CD4-positive, alpha-beta T cell (primary cell): ENCODE measurements at places on chromosomes 13 and 19. TPM values are rescaled to one million over a fixed set of nuclear protein-coding genes. Genes with fewer than 3 reads are reported as not detected.

DNA sequence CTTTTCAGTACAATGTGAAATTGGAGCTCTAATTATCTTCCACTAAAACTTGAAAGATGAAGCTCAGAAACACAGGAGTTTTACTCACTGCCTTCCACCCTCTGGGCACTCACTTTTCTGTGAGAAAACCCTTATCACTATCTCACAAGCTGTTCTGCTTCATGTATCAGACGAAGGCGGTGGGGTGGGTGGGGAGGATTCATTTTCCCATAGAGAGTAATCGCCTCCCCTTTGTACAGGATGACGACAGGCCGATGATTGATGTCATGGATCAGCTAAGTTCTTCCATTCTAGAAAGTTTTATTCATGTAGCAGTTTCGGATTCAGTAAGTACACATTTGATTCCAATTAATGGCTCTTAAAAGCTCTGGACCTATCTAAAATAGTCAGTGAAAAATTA lies 139.9 kb downstream of the ZAR1L start:
- no peak overlapping the region for H3K27ac ChIP-seq
- no peaks in the 10 kb centered on the region for H3K36me3 ChIP-seq
- no peak overlapping the region for H3K4me3 ChIP-seq
- H3K27me3 ChIP-seq = no peaks in the 10 kb centered on the region

- H3K4me3 ChIP-seq = peak overlapping the region; percentile 99
- H3K27ac ChIP-seq = peak overlapping the region; percentile 64
These were observed 606 bp downstream of the PRDX2 start for GRCh38 chr19:12800923-12801465.

DNA sequence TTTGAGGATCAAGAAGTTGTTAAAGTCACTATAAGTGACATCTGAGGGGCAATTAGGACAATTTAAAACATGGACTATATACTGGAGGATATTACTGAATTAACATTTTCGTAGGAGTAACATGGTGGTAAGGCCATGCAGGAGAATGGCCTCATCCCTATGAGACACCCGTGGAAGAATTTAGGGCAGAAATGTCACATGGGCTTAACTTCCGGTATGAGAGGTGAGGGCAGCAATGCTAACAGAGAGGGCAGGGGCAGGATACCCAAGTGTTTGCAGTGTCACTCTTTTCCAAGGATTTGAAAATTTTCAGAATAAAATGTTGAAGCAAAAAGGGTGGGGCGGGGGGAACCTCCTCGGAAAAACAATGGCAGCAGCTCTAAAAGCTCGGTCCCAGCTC lies 23.6 kb downstream of the RANBP3 start:
- peaks cover 23% of the 10 kb centered on the region for H3K36me3 ChIP-seq
- H3K4me1 ChIP-seq = peaks cover 88% of the 10 kb centered on the region
- peak overlapping the region; percentile 55 for H3K27ac ChIP-seq

- H3K27ac ChIP-seq = peak overlapping the region; percentile 21
- no peaks in the 10 kb centered on the region for H3K27me3 ChIP-seq
- no peak overlapping the region for H3K4me3 ChIP-seq
- H3K4me1 ChIP-seq = peaks cover 52% of the 10 kb centered on the region
These were observed 52.1 kb downstream of the MYO9B start for GRCh38 chr19:17127671-17128070.

GRCh38 chr19:41239363-41239762 lies 20.3 kb downstream of the AXL start:
- no peaks in the 10 kb centered on the region for H3K27me3 ChIP-seq
- no peak overlapping the region for H3K27ac ChIP-seq
- no peak overlapping the region for H3K4me3 ChIP-seq
- no peaks in the 10 kb centered on the region for H3K4me1 ChIP-seq

DNA sequence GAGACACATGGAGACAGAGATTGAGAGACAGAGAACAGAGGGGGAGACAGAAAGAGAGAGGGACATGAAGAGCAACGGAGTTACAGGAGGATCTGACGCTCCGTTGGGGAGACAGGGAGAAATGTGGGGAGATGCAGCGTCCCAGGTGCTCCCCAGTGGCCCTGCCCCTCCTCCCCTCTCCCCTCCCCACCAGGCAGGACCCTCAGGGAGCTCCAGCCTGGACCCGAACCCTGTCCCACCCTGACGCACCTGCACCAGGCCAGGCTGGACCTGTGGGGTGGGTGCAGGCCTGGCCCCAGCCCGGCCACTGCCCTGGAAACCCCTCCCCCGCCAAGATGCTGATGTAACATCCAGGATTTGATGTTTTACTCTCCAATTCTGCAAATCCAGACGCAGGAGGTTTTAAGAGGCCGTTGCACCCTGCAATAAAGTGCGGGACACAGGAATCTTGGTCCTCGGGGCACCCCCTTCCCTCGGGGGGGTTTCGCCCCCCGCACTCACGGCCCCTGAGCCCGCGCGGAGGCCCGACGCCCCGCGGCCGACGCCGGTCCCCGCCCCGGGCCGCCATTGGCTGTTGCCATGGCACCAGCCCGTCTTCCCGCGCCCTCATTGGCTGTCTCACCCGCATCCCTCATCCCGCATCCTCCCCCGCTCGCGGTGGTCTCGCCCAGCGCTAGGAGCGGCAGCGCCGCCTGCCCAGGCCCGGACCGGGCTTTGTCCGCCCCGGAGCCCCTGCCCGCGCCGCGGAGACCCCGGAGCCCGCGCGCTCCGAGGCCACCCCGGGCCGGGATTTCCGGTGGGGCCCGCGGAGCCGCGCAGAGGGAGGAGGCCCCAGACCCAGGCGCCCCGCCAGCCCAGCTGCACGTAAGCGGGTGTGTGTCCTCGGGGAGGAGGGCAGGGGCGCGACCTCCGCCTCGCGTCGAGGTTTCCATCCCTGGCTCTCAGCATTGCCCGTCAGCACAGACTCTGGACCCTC lies at the start of gene APC2:
TSS of gene APC2 (plus strand) at position 655 of the 976 bp plus-strand sequence. CDS start 2,881 bp downstream, outside the sequence.
- H3K27ac ChIP-seq = no peak within 1 kb of the TSS
- no peak for DNase-seq
- H3K4me1 ChIP-seq = peaks cover 42% of the 10 kb centered on the region
- H3K27me3 ChIP-seq = peaks cover 61% of the 10 kb centered on the region
- no peaks in the 10 kb centered on the region for H3K36me3 ChIP-seq

GRCh38 chr13:97459215-97459777 lies 25.3 kb downstream of the RAP2A start:
- no peak overlapping the region for H3K27ac ChIP-seq
- H3K4me3 ChIP-seq = no peak overlapping the region
- no peaks in the 10 kb centered on the region for H3K27me3 ChIP-seq
- H3K36me3 ChIP-seq = peaks cover 6% of the 10 kb centered on the region

- peak overlapping the region; percentile 49 for H3K27ac ChIP-seq
- no peak overlapping the region for H3K4me3 ChIP-seq
These were observed 29.0 kb downstream of the RANBP3 start for GRCh38 chr19:5948752-5949564.

GRCh38 chr13:110414931-110415330 lies 107.8 kb downstream of the COL4A2 start:
- no peak for DNase-seq
- H3K4me1 ChIP-seq = peaks cover 5% of the 10 kb centered on the region
- peaks cover 23% of the 10 kb centered on the region for H3K27me3 ChIP-seq
- no peak overlapping the region for H3K27ac ChIP-seq
- H3K36me3 ChIP-seq = no peaks in the 10 kb centered on the region
- H3K4me3 ChIP-seq = no peak overlapping the region

GRCh38 chr19:30233375-30233774 lies 138.8 kb upstream of the ZNF536 start:
- H3K27ac ChIP-seq = no peak overlapping the region
- H3K27me3 ChIP-seq = peaks cover 44% of the 10 kb centered on the region
- H3K4me3 ChIP-seq = no peak overlapping the region

DNA sequence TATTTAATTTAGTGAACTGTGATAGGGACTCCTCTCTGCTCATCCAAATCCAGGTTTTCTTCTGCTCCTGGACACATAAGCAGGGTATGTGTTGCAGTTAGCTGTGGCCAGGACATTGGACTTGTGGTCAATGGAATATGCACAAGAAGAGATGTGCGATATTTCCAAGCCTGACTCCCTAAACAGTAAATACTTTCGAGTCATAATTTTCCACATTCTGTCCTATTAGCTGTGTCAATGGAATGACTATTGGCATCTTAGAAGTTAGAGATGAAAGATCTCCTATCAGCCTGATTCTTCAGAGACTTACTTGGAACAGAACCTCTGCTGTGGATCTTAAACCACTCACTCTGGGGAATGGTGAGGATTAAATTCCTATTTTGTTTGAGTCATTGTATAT lies 771.0 kb downstream of the EFNB2 start:
- no peak for DNase-seq
- H3K27ac ChIP-seq = no peak overlapping the region
- no peaks in the 10 kb centered on the region for H3K4me1 ChIP-seq
- no peaks in the 10 kb centered on the region for H3K27me3 ChIP-seq
- H3K4me3 ChIP-seq = no peak overlapping the region

- no peaks in the 10 kb centered on the region for H3K4me1 ChIP-seq
- no peak overlapping the region for H3K4me3 ChIP-seq
- no peak for DNase-seq
- H3K36me3 ChIP-seq = no peaks in the 10 kb centered on the region
These were observed 682.6 kb upstream of the SGCG start for GRCh38 chr13:22497991-22498780.

DNA sequence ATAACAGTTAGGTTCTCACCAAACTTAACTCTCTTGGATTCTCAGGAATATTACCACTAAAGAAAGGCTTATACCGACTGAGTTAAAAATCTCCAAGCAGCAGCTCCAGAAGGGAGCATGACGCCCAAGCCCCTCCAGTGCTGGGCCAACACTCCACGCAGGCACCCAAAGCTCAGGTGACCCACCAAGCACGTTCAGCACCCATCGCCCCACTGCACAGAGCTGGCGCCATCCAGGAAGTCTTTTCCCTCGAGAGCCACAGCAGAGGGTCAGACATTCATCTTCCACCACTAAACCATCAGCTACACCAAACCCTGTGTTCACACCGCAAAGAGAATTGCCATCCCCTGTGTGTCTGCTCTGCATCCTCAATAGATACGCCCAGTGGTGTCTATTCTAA lies 65.7 kb downstream of the SOX1 start:
- H3K27ac ChIP-seq = no peak overlapping the region
- H3K4me1 ChIP-seq = no peaks in the 10 kb centered on the region
- H3K4me3 ChIP-seq = no peak overlapping the region

DNA sequence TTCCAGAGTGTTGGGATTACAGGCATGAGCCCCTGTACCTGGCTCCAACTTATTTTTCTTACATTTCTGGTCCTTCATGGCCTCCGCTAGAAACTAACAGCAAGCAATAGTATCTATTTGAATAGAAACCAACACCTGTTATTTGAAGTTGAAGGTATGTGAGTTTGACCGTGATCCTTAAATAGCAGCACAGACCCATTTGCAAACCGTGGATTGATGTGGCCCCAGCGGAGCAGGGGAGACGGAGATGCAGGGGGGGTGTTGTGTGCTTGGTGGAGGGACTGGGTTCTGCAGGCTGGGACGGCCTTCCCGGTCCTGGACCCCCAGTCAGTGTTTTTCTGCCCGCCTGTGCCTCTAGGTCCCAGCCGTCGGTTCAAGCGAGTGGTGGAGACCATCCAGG lies 16.9 kb downstream of the TMEM150B start:
- H3K27me3 ChIP-seq = no peaks in the 10 kb centered on the region
- no peak for DNase-seq
- H3K36me3 ChIP-seq = no peaks in the 10 kb centered on the region
- no peak overlapping the region for H3K27ac ChIP-seq

DNA sequence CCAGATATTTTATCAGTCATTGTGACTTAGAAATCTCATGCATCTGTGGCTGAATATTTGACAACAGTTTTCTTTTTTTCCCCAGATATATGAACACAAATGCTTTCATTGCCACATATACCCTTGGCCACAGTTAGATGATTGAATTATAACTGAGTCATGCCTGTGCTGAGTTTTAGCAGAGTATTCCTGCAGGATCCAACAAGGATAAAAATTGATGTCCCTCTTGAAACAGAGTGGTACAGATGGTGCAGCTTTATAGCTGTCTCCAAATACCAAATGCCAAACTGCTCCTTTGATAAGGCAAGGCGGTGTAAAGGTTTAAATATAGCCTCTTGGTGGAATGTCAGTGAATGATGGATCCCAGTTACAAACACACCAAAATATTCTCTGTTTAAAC lies 428.5 kb downstream of the GPC6 start:
- H3K4me1 ChIP-seq = no peaks in the 10 kb centered on the region
- no peak overlapping the region for H3K27ac ChIP-seq
- no peak overlapping the region for H3K4me3 ChIP-seq
- no peaks in the 10 kb centered on the region for H3K27me3 ChIP-seq
- no peaks in the 10 kb centered on the region for H3K36me3 ChIP-seq

GRCh38 chr19:35144600-35145436 lies 1.8 kb downstream of the FXYD7 start:
- H3K4me1 ChIP-seq = peaks cover 50% of the 10 kb centered on the region
- H3K27me3 ChIP-seq = no peaks in the 10 kb centered on the region
- no peak for DNase-seq
- H3K4me3 ChIP-seq = no peak overlapping the region

DNA sequence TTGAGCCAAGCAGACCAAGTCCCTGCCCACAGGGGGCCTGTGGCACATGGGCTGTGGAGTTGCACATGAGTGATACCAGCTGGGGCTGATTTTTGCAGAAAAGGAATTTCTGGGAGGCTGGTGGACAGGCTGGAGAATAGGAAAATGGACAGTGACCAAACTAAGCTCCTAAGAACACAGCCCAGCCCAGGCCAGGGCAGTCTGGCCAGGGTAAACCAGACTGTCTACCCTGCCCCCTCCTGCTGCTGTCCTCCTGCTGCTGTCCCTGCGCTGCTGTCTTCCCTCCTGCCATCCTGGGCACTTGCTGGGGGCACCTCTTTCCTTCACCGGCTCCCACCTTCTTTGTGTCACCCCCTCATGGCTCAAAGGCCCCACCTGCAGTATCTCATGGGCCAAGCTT lies 219.2 kb downstream of the ZIC5 start:
- H3K36me3 ChIP-seq = no peaks in the 10 kb centered on the region
- H3K27ac ChIP-seq = no peak overlapping the region
- no peaks in the 10 kb centered on the region for H3K4me1 ChIP-seq
- H3K27me3 ChIP-seq = no peaks in the 10 kb centered on the region

Gene VMAC
- total RNA-seq = 23.4 TPM

Gene PSG3
- total RNA-seq = not detected

Gene CACNG8
- not detected for total RNA-seq

Gene LIM2
- total RNA-seq = not detected

Gene MISP3
- total RNA-seq = 0.49 TPM

Gene THAP8
- total RNA-seq = 0.38 TPM

Gene BEST2
- total RNA-seq = not detected

Gene ONECUT3
- total RNA-seq = not detected

Gene ARGLU1
- total RNA-seq = 152 TPM

Gene CEBPA
- 0.84 TPM for total RNA-seq

Gene ZNF491
- 0.41 TPM for total RNA-seq
